ENCODE measurements at places on chromosomes 2 and 18. TPM values are rescaled to one million over a fixed set of nuclear protein-coding genes. Genes with fewer than 3 reads are reported as not detected.

GRCh38 chr2:216617159-216617815 lies 15.9 kb upstream of the IGFBP2 start:
- DNase-seq, result no peak

- no peak for DNase-seq
These were observed 125.8 kb downstream of the LYPD6B start for GRCh38 chr2:149164296-149164695.

DNA sequence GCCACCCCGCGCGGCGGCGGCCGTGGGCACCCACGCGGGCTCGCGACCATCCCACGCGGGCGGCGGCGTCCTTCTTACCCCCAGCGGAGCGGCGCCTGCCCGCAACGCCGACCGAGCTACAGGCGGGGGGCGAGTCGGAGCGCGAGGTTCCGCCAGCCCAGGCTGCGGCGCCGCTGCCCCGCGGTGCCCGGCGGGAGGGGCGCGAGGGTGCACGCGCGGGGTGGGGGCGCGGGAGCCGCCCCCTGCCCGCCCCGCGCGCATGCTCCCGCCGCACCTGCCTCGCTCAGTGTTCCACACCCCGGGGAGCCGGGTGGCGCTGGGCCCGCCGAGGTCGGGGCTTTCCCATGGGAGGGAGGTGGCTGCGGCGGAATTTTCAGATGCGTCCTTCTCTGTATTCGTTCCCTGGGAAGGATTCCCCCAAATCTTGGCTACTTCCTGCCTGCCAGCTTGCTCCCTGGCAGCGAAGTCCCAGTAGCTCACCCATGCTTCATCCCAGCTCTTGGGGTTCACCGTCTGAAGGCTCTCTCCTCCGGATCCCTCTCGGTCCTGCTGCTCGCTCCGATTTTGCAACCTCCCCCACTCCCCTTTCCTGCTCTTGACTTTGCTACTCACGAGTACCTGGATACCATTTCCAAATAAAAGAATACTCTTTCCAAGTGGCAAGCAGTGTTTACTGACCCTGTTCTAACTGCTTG lies at the start of gene L3MBTL4:
Gene L3MBTL4 (minus strand): TSS at position 189 of the 695 bp plus-strand sequence. CDS start 103,286 bp downstream, outside the sequence.
- DNase-seq, result peak; percentile 52

GRCh38 chr2:39176997-39177396 lies 56.1 kb upstream of the SOS1 start:
- DNase-seq, result no peak

- no peak for DNase-seq
These were observed 69.7 kb downstream of the PRPF40A start for GRCh38 chr2:152647552-152647951.

- DNase-seq, result no peak
These were observed 187.4 kb downstream of the MGAT5 start for GRCh38 chr2:134441153-134441863.

- DNase-seq, result no peak
These were observed 34.6 kb upstream of the ACKR3 start for GRCh38 chr2:236535024-236535423.

- peak; percentile 55 for DNase-seq
These were observed 760 bp upstream of the STON1 start for GRCh38 chr2:48529194-48529593.

GRCh38 chr2:239192456-239192855 lies 208.4 kb downstream of the HDAC4 start:
- peak; percentile 20 for DNase-seq

GRCh38 chr2:214156971-214157370 lies 253.9 kb upstream of the VWC2L start:
- no peak for DNase-seq

The ANKRD30B gene
- not detected for total RNA-seq

The PLEK gene
- total RNA-seq, result not detected

The DCDC2C gene
- total RNA-seq, result not detected

All from H9 (cell line).